ENCODE measurements at places on chromosomes 12 and 14.

DNA sequence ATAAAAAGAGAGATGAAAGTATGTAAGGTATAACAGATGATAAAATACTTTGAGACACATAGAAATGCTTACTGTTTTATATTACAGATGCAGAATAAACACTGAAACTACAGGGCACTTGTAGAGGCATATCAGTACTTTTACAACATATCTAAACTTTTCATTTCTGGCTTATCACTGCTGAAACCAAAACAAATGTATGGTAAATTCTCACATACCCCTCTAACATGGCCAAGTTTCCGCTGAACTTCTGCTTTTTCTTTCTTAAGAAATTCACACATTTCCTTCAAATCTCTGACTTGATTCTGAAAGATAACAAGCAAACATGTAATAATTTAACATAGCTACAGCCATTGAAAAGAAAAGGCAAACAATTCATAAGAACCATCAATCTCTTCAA, 33.3 kb upstream of the C12orf50 start:
- DNase-seq = no peak

GRCh38 chr12:118541934-118542333, 165.6 kb downstream of the SUDS3 start:
- no peak for DNase-seq

GRCh38 chr12:62075870-62076269, 184.3 kb upstream of the USP15 start:
- no peak for DNase-seq

- no peak for DNase-seq
Measured at GRCh38 chr12:118271183-118271582, 101.5 kb downstream of the TAOK3 start.

GRCh38 chr14:95237121-95237957, 80.0 kb upstream of the DICER1 start:
- DNase-seq = no peak

DNA sequence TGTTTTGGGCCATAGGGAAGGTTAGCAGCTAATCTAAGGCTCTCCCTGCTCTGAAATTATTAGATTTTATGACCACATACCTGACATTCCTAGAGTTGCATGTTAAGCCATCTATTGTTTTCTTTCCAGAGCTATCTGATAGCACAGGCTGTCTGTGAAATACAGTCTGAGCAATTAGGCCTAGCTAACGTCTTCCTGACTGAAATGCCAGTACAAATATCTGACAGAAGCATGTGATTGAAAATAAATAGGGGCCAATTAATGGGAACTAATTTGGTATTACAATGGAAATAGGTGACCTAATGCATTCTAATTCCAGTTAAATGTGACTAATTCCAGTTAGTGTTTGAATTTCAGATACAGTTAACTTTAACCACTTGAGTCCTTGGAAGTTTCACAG, 115.2 kb downstream of the C12orf75 start:
- no peak for DNase-seq

DNA sequence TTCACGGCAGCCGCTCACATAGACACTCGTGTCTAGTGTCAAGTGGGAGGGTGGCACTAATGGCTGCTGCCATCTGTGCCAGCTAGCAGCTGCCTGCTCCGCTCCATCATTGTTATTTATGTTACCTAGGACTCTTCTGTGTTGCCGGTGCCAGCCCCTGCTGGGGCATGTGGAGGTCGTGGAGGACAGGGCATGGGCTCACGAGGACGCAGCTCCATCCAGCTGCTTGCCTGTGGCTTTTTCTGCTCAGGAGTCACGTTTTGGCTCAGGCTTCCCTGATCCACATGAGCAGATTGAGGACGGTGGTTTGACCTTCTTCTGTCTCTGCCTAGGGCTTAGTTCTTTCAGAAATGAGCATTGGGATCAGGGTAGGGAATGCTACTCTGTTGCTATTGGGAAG, 31.2 kb downstream of the TPCN1 start:
- DNase-seq = no peak

GRCh38 chr12:67826946-67827720, 162.1 kb upstream of the IFNG-AS1 start:
- DNase-seq = no peak

GRCh38 chr14:92677087-92677668, 71.2 kb downstream of the LGMN start:
- DNase-seq = no peak

- no peak for DNase-seq
Measured at GRCh38 chr12:112199136-112199535, 73.8 kb downstream of the TRAFD1 start.

DNA sequence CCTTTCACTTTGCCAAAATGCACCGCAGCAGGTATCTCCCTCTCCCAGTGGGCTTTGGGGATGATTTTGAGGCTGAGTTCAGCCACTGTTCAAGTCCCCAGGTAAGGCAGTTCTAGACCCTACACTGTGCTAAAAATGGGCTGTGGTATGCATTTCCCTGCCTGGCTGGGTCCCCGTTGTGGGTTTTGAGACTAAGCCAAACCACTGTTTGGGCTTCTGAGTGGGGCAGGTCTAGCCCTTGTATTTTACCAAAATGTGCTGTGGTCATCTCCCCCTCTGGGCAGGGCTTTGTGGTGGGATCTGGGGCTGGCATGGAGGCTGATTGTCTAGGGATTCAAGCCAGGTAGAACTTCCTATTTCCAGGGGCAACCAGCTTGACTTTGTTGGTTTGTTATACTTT, 13.6 kb upstream of the OR4Q3 start:
- DNase-seq = no peak

DNA sequence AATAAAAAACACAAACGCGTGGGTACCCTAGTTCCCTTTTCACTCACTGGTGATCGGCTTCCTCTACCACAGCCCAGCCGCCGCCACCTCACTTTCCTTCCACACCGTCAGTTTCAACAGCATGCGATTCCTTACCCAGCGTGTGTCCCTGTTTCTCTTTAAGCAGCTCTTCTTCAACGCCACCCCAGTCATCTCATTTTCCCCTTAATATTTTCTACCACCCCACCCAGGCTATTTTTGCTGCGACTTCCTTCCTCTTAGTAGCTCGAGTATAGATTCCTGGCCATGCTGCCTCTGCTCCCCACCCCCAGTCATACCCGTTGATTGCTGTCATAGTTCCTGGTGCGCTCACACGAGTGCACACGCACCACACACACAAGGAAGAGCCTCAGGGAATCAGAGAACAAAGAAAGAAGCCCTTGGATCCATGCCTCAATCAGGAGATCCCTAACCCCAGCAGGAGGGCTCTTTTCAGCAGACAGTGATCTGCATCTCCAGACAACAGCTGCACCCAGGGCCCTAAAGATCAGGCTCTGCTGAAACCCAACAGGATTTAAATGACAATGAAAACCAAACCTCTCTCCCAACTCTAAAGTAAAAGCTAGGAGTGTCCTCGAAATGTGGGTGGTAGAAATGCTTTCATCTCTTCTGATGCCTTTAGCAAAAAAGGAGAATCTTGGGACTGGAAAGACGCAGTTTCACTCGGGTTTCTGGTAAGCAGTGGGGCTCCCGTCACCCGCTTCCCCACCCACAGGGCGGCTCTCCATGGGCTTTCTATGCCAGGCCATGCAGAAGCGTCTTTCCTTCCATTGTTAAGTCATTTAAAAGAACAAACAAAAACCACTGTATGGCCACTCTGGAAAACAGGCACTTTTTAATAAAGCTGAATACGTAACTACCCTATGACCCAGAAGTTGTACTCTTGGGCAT, 23.8 kb downstream of the VPS37B start:
- no peak for DNase-seq

GRCh38 chr14:101875727-101876554, 88.4 kb upstream of the DYNC1H1 start:
- no peak for DNase-seq

DNA sequence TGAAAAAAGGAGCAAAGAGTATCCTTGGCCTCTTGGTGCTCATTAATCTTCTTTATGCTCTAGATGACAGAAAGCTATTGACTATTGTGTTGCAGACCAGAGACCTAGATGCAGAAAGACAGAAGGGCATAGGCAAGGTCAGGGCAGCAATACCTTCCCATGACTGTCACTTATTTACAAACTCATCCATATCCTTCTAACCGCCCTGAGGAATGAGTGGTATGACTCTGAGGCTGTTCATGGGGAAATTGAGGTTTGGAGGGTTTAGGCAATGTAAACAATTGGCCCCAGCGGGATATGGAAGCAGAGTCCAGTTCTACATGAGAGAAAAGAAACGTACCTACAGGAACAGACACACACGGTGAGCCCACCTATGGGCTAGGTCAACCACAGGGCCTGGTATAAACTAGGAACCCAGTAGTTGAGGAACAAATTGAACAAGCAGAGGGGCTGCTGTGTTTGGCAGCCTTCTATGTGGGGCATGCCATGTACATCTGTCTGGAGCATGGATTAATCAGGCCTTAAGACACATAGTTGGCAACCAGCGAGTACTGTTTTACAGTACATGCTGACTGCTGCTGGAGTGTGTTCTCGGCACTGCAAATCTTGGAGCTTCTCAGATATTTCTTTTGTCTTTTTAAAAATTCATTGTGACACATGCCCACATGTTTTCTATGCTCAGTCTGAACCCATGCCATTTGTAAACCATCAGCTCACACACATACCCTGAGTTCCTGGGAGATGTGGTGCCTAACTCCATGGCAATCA, 159.7 kb upstream of the NTF3 start:
- no peak for DNase-seq

- DNase-seq = no peak
Measured at GRCh38 chr14:68676511-68676943, 116.3 kb downstream of the ZFP36L1 start.

DNA sequence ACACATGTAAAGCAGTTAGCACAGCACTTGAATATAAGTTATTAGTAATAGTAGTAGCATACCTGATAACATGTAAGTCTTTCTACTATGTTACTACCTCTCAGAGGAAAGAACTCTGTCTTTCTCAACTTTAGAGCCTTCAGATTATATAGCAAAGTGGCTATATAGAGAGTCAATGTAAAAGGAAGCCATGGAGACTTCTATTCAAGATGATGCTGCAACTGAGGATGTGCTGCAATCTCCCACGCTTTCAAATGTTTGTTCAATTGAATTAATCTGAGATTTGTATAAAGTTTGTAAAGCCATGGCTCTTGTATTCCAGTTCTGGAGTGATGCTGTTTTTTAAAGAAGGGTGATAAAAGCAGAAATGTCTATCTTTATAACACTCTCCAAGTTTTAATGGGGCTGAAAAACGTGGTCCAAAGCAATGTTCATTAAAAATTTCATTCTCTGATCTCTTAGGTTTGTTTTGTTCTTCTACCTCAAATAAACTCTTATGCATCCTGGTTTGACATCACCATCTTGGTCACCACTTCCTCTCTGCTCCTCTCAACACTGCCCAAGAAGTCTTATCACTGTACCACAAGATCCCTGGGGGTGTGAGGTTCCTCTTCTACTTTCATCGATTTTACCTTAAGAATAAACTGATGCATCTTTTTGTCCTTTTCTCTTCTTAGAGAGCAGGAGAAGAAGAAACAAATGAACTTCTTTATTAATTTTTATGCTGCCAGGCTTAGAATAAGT, 40.6 kb downstream of the C12orf42 start:
- DNase-seq = no peak

DNA sequence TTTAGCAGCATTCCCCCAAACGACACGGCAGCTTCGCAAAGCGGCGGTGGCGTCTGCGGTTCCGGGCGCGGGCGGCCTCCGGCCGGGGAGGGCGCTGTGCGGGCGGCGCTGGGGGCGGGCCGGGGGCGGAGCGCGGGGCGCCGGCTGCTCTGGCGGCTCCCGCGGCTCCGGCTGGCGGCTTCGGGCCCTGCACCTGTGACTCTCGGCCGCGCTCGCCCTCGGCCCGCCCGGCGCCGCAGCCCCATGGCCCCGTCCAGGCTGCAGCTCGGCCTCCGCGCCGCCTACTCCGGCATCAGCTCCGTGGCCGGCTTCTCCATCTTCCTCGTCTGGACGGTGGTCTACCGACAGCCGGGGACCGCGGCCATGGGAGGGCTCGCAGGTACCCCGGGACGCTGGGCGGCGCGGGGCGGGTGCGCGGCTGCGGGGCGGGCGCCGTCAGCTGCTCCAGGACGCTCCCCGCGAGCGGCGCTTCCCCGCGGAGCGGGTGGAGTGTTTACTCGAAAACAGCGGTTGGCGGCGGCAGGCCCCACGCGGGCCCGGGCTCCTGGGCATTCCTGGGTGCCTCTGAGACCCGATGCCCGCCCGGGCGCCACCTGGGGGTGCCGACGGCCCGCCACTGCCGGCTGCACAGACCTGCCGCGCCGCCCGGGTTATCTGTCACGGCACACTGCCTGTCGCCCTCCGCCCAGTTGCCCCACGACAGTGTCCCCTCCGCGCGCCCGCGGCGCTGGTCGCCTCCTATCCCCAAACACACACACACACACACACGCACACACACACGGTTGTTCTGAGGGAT, at the start of gene SLC48A1:
Gene SLC48A1 (plus strand): TSS at position 177 of the 796 bp plus-strand sequence. CDS start 67 bp downstream, at position 244.
- DNase-seq = peak; percentile 69

- no peak for DNase-seq
Measured at GRCh38 chr12:52600475-52600874, 788 bp downstream of the KRT72 start.

DNA sequence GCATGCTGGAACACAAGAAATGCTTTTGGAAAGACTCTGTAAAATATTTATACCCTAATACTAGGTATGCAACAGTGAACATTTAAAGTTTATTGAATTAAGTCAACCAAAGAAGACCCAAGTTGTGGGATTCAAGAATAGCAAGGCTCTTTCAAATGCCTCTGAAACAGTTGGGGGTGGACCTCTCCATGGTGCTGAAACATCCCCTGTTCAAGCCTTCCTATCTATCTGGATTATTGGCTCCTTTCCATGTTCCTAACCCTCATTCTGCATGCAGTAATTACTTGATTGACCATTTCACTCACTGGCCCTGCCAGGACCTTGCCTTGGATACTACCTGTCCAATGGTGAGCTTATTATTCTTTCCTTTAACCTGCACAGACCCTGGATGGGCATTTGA, 349.7 kb downstream of the NRXN3 start:
- DNase-seq = no peak

GRCh38 chr12:131786331-131786730, 41.9 kb upstream of the MMP17 start:
- DNase-seq = no peak

- no peak for DNase-seq
Measured at GRCh38 chr14:44814196-44814595, 147.6 kb downstream of the KLHL28 start.

DNA sequence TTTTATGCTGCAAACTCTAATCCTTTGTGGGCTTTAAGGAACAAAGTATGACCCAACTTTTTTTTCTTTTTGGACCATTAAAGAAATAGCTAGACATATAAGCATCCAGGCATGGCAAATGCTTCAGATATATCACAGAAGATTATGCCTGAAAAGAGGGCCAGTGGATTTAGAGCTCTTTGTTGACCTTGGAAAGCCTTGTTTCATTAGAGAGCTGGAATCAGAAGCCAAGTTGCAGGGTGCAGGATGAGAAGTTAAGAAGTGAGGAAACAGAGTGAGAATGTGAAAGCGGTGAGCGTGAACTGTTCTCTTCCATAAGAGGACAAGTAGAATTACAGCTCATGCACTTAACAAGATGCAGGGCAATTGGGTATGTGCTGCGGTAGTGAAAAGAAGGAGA, 373.7 kb downstream of the SYT1 start:
- no peak for DNase-seq

DNA sequence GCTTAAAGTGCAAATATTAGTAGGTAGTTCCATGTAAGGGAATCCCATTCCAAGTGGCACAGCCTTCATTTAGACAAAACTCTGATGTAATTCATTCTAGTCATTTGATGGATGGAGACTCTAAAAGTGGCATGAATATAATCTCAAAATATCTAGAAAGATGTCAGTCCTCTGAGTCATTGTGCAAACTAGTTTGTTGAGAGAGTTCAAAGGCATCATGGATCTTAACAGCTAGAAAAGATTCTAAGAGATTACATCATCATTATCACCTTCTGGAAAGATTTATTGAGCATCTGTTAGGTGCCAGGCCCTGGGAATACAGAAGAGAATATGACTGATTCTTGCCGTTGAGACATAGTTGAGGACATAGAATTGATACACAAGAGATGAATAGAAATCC, 30.7 kb downstream of the CRADD start:
- DNase-seq = no peak
